ENCODE measurements at places on chromosomes 6 and 20.

- DNase-seq, result no peak
Measured at GRCh38 chr6:11219400-11219834, 13.1 kb downstream of the NEDD9 start.

- DNase-seq, result peak; percentile 55
Measured at GRCh38 chr6:166615059-166615770, 11.8 kb downstream of the RPS6KA2 start.

DNA sequence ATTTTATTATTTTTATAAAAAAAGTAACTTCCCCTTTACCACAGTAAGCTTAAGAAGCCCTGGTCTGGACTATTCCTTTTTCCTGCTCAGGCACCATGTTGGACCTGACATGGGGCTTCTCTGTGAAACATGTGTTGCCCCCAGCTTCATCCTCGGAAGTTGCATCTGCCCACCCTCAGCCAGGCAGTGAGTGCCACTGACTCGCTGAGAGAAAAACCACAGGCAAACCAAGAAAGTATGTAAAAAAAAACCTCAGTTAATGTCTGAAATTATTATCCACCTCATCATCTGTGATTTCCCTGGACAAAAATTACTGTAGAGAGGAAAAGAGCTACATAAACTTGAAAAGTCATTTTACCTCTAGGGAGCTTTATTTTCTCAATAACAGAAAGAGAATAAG lies 109.9 kb upstream of the MCHR2 start:
- peak; percentile 37 for DNase-seq

DNA sequence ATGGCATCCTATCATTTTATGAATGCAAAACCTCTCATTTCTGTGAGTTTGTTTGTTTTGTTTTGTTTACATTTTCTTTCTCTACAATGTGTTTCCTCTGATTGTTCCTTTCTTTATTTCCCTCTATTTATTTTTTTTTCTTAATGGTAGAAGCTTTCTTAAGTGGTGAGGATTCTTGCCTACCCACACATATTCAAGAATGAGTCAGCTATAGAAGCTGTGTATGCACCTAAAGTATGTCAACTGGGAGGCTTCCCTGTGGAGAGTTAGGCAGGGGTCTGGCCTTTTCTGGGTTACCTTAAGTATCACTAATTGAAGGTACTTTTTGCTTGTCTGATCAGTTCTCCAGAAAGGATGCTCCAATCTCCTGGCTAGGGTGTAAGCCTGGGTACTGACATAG lies 354.0 kb downstream of the ESR1 start:
- peak; percentile 48 for DNase-seq

GRCh38 chr6:36516559-36516958 lies 30.7 kb downstream of the STK38 start:
- DNase-seq, result no peak

DNA sequence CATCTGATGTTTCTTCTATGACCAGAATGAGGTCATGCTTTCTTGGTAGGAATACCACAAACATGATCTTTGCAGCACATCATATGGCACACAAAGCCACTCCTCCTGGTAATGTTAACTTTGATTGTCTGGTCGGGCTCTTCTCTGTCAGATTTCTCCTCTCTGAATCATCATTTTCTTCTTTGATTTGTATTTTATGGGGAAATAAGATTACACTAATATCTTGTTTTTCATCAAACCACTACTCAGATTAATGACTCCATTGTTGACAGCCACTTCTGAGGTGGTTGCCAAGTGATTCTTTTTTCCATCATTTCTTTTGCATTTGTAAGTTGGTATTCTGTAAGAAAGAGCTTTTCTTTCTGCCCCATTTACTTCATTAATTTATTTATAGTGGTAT lies 29.5 kb downstream of the TRMT11 start:
- peak; percentile 29 for DNase-seq

- peak; percentile 83 for DNase-seq
Measured at GRCh38 chr6:116405138-116405537, 34.4 kb downstream of the DSE start.

DNA sequence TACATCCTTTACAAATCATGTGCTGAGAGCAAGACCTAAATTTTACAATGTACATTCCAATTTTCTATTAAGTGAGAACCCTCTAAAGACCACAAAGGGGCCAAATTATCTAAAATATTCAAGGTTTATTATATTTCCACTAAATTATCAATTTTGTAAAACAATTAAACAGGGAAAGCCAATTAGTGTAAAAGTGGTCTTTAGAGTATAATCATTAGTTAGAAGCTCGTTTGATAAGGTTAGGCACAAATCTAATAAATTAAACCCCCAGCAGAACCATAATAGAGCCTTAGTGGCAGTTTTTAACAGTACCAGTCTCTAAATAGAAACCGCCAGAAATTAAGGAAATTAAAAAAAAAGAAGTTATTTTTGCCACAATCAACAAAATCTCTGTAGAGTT lies 249.1 kb upstream of the MANEA start:
- no peak for DNase-seq

DNA sequence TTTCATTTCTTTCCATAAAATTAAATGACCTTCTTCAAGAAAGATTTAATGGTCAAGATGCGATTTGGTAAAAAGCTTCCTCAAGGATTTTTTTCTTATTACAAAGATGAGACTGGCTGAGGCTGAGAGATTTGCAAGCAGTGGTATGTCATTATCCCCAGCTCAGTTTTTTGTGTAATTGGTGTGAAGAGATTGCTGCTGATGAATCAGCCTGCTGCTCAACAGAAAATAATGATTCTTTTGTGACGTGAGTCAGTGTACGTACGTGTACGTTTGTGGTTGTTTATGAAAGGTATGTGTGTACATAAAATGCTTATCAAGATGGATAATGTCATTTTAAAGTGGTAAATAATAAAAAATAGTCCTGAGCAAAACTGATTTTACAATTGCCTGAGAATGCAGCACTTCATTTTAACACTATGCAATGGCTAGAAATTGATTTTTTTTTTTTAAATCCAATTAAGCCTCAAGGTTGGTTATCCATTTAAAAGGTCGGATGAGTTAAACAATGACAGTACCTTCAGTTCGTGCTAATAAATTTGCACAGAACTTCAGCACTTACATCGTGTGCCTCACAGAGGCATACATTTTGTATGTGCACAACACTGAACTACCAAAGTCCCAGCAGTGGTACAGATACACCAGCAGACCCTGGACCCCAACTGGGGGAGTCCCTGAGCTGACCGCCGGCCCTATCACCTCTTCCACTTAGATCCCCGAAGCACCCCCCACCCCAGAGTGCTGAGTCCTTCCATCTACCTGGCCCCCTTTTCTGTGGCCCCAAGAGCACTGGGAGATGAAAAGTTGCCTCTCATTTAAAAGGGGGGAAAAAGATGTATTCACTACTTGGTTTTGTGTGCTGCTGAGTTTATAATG lies 9.7 kb upstream of the NPEPL1 start:
- peak; percentile 43 for DNase-seq

GRCh38 chr20:1207293-1207878 lies 4.1 kb downstream of the C20orf202 start:
- DNase-seq, result no peak

GRCh38 chr6:84428300-84428907 lies 201.0 kb upstream of the CEP162 start:
- peak; percentile 61 for DNase-seq

Data from AG10803 (cell line).